Neural crest cell (in vitro differentiated cells): ENCODE measurements at places on chromosomes 7 and 10. TPM values are rescaled to one million over a fixed set of nuclear protein-coding genes. Genes with fewer than 3 reads are reported as not detected.

DNA sequence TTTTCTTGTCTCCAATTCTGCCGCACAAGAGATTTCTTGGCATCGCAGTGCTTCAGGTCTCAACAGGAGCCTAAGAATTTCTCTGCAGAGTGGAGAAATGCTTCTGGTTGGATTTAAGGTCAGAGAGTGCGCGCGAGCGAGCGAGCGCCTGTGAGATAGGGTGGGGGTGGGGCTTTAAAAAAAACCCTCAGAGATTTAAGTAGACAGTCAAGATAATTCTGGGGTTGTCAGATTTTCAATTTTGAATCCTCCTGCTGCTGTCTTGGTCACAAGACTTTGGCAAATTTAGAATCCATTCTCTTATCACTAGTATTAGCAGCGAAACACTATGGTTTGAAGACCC is 49.7 kb downstream of the CPEB3 start:
- DNase-seq, result no peak

DNA sequence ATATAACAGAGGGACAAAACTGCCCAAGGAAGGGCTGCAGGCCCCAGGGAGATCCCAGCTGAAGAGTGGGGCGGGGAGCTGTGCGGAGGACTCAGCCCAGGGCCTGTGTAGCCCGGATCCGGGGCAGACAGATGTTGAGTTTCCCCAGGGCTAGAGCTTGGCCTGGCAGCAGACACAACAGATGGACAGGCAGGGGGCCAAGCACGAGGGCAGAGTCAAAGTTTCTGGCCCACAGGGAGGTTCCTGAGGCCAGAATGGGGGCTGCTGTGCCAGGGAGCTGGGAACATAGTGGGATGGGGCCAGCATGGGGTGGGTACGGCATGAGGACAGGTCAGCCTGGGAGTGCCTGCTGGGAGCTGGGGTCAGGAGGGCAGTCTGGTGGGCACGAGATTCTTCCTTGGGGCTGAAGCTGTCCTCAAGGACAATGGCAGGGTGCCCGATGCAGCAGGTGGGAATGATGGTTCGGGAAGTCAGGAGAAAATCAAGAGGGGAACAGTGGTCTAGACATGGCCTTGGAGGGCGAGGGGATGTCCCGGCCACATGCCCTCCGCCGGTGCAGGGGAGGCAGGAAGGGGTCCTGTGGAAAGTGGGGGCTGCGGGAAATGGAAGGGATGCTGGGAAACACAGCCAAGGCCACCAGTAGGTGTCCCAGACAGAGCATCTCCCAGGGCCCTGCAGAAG is 519.1 kb upstream of the FOXK1 start:
- no peak for DNase-seq

STEAP1 gene
- total RNA-seq, result 2.4 and 3.3 TPM in 2 replicates

- no peak for DNase-seq
Observed at GRCh38 chr7:87213252-87213651, 6.3 kb downstream of the TMEM243 start.

DNA sequence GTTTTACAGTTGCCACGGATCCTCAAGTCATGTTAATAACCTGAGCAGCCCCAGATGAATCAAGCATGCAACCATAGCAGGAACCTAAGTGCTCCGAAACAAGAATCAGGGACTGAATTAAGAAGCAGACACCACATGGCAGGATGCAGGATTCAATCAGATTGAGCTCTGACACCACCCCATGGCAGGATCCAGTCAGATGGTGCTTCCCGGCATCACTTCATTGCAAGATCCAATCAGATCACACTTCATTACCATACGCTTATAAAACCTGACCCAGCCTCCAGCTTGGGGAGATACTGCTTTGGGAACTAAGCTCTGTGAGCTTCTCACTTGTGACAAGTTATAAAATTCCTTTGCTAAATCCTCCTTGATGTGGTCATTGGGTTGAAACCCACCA is 55.3 kb downstream of the ABCB4 start:
- no peak for DNase-seq

GRCh38 chr7:108071551-108071950 is 58.6 kb downstream of the LAMB4 start:
- DNase-seq, result no peak

CYP26C1 gene
- total RNA-seq, result 0.30 and 0.37 TPM in 2 replicates

DNA sequence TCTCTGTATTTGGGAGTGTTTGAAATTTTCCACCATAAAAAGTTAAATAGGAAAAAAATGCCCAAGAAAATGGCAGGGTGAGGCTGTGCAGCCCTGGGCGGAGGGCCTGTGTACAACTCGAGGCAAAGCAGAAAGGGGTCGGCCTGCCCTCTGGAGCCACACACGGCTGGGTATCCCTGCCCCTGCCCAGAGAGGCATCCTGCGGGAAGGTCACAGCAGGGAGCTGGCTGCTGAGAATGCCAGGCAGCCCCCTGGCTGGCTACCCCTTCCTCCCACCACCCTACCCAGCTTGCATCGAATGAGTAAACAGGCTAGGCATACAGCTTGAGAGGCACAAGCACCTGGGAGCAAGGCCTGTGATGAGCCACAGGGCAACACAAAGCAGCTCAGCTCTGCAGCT is 46.1 kb downstream of the CAMK2B start:
- DNase-seq, result no peak

DNA sequence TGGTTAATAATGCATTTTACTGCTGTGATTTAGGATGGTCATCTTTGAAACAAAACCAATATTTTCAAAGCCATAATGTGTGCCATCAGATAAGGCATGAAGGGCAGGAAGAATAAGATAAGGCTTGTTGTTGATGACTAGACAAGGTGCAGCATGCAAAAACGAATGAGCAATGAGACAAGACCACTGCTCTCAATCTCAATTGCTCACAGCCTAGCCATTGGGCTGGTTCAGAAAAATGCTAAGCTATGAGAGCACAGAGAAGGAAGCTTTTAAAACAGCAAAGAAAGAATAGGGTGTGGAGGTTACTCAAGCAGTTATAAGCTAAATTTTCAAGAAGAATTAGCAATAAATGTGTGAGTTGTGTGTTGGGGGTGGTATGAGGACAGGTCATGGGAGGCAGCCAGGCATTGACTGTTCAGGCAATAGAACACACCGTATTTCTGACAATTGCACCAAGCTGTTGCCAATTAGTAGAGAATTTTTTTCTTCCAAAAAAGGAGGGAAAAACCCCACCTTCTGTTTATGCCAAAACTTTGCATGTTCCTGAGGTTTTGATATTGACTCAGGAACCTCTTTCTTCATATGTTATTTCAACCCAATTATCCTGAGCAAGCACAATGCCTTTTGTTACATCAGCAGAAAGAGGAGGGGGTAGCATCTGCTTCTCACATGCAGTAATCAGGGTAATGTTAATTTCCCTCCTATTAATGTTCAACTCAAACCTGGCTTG is 276.5 kb downstream of the HDAC9 start:
- DNase-seq, result no peak

DNA sequence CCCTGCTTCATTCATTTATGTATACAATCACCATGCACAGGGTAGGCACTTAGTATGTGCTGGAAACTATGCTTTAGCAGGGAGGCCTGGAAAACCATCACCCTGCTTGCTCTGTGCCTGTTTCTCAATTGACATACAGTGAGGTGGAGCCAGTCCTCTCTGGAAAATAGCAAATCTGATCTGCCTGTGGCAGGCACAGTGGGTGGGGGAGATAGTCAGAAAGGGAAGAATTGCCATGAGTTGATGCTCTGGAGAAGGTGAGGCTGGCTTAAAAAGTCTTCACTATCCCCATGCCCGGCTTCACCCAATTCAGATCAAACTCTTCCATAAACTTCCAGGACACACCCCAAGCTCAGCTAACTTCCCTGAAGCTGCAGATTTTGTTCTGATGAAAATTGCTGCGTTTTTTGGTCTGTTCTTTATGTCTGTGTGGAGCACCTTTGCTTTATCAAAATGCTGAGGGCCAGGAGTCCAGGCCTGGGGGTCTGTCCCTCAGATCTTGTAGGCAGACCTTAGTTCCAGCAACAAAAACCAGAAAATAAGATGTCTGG is 84.8 kb downstream of the ANK3 start:
- no peak for DNase-seq

NKX2-3 gene
- not detected in 2 replicates for total RNA-seq

DNA sequence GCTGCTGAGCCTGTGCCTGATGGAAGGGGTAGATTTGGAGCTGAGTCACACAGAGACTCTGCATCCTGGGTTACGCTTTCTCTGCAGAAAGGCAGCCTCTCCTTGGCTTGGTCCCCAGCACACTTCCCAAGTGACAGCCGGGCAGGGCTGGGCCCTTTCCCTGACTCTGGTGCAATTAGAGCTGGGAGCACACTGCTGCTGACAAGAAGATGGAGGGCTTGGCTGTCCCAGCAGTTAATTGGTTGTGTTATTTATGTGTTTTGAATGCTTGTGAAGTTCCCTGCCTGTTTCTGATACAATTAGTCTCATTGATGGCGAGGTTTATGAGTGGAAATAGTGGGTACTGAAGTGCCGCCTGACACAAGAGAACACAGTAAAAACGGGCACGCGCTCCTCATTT is 123.6 kb downstream of the TCERG1L start:
- no peak for DNase-seq
